GM19239 (cell line): ENCODE measurements at places on chromosomes 16 and 17.

DNA sequence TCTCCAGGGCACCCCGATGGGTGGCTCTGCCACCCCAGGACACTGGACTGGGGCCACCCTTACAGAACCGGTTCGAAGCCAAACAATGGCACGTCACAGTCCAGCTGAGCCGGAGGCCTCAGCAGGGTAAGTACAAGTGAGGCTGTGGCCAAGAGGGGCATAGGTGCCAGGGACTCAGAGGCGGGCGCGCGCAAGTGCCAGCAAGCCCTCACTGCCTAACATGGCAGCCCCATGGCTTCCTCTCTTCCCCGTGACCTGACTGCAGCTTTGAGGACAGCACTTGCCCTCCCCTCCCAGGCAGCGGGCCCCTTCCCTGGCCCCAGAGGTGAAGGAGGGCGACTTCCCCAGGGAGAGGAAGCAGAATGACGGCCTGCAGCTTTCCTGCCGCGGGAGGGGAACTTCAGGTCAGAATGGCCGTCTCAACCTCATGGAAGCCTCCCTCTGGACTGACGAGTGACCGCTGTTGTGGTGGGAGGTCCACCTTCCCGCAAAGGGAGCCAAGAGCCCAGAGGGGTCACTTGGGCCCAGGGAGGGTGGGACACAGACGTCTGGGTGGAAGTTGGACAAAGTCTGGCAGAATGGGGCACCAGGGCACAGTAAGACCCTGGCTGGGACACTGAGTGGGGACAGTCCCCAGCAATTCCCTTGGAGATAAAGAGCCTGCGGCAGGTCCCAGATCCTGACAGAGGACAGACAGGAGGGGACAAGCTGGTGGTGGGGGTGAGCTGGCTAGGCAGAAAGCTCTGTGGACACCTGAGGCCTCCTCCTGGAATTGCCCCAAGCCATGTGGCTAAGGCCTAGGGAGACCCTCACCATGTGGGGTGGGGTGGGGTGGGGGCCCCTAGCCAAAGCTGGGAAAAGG is 52.1 kb upstream of the TOB1 start:
- no peak for DNase-seq

DNA sequence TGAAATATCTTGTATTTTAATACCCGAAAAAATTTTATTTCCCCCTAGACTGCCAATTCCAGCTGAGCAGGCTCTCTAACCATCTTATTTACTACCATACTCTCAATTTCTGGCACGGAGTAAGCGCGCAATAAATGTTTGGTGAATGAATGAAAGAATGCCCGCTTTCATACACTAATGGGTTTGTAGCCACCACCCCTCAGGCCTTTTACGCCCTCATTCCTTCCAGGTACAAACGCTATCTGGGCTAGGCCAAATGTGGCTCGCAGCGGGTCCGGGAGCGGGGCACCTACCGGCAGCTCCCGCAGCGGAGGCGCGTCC is 536 bp upstream of the PLD2 start:
- DNase-seq = no peak

DNA sequence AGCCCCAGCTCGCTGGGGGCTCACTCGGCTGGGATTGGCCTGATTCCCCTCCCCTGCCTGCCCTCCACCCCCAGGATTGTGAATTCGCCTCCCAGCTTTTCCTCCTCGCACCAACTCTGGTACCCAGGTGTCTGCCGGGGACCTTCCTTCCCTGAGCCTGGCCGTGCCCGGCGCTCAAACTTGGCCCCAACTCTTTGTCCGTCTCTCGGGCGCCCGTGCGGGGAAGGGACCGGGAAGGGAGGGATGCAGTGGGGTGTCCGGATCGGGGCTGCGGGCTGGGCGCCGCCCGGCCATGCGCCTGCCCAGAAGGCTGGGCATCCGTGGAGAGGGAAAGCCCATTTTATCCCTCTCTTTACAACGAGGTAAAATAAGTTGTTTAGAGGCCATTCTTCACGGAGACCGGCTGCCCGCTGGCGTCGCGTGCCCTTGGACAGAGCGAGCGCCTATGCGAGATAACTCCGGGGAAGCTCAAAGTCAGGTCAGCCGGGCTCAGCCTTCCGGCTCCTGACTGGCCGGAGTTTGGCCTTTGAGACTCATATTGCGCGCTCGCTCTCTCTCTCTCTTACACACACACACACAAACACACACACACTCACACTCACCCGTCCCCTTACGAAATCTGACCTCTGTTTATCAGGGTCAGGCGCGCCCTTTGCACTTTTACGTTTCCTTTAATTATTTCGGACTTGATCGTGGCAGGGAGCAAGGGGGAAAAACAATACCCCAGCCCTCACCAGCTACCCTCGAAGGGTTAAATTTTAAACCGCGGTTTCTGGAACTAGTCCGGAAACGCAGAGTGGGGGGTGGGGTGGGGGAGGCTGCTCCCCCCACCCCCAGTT is 774 bp upstream of the MAF start:
- DNase-seq = no peak

DNA sequence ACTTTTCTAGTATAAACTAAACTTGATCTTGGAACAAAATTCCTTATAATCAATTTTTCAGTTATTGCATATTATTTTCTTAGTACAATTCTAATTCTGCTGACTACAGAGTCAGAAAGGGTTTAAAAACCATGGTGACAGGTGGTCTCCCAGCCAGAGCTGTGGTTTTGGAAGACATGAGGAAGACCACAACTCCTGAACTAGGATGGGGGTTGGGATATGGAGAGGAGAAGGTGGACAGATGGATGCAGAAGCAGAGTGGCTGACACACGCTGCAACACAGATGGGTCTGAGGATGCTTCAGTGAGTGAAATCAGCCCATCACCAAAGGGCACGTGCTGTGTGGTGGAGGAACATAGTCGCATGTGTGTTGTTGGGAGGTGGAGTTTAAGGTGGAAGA is 187.7 kb downstream of the LGALS9B start:
- DNase-seq = no peak

DNA sequence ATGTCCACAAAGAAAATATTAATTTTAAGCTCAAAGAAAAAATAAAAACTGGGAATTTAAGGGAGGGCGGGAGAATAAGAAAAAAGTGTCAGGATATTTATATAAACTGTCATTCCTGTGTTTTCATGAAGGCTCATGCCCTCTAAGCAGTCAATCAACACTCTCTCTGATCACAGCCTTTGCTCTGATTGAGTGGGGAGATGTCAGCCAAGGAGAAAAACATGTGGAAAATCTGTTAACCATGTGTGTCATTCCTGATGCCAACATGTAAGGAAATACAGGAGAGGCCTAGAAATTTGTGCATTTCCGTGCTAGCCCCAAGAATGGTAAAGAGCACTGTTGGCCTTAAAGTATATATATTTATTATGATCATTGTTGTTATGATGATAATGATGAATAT is 137.9 kb upstream of the IRX5 start:
- DNase-seq = no peak
